ENCODE measurements at places on chromosomes 3 and 15. TPM values are rescaled to one million over a fixed set of nuclear protein-coding genes. Genes with fewer than 3 reads are reported as not detected.
A peak's percentile ranks its signal among the peaks of the same experiment; 100 is the strongest.

- H3K4me3 ChIP-seq, result no peak overlapping the region
- no peak overlapping the region for H3K27ac ChIP-seq
- no peak for DNase-seq
- H3K36me3 ChIP-seq, result no peaks in the 10 kb centered on the region
- peaks cover 3% of the 10 kb centered on the region for H3K4me1 ChIP-seq
- H3K27me3 ChIP-seq, result no peaks in the 10 kb centered on the region
Measured at GRCh38 chr3:150094150-150094933, 123.6 kb upstream of the PFN2 start.

- H3K4me3 ChIP-seq, result no peak overlapping the region
- no peaks in the 10 kb centered on the region for H3K27me3 ChIP-seq
- peak; percentile 32 for DNase-seq
- peak overlapping the region; percentile 3 for H3K27ac ChIP-seq
- peaks cover 4% of the 10 kb centered on the region for H3K36me3 ChIP-seq
- H3K4me1 ChIP-seq, result peaks cover 23% of the 10 kb centered on the region
Measured at GRCh38 chr3:185733980-185734724, 90.7 kb downstream of the IGF2BP2 start.

- H3K27me3 ChIP-seq, result no peaks in the 10 kb centered on the region
- no peaks in the 10 kb centered on the region for H3K36me3 ChIP-seq
- no peak overlapping the region for H3K4me3 ChIP-seq
- no peak overlapping the region for H3K27ac ChIP-seq
- no peak for DNase-seq
Measured at GRCh38 chr3:20344400-20344959, 158.5 kb upstream of the SGO1 start.

LSAMP gene
- 20.7 TPM for total RNA-seq

HYAL1 gene
- total RNA-seq, result 3.1 TPM

DNA sequence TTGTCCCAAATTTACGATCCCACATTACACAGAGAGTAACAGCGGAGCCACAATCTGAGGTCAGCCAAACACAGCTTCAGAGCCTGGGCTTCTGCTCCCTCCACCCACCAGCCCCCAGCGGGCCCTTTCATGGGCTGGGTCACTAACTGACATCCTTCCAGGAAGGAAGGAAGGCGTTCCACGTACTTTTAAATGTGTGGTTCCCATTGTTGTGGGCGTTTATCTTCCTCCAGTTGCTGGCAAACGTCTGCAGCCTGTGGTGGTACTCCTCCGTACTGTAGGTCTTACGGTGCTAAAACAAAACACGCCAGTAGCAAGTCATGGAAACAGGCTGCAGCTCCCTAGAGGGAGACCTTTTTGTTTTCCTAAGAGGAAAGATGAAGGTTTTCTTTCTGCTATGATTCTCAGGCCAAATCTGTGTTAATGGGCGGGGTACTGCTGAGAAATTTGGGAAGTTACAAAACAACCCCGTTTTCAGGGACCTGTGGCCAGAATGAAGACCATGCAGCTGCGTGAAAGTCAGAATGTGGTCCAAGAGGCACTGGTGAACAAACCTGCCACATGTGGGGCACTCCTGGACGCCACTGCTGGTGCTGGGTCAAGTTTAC, 7.6 kb downstream of the CTSH start:
- no peak for DNase-seq
- H3K27ac ChIP-seq, result no peak overlapping the region
- H3K27me3 ChIP-seq, result no peaks in the 10 kb centered on the region
- no peaks in the 10 kb centered on the region for H3K4me1 ChIP-seq
- peaks cover 5% of the 10 kb centered on the region for H3K36me3 ChIP-seq
- H3K4me3 ChIP-seq, result no peak overlapping the region

DNA sequence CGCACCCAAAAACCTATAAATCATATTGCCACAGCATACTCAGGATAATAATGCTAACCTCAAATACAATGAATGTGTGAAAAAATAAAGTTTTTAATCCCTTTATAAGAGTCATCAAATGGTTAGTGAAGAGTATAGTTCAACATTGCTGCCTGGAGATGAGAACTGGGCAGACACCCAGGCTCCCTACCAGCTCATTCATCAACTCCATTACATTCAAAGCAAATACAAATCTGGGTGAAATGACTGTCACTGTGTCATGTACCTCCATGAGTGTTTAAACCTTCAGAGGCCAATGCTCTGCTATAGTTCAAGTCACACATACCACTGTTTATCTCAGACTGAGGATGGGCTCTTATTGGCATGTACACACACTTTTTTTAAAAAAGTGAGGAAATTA, 167.2 kb upstream of the KCNMB2 start:
- H3K36me3 ChIP-seq, result no peaks in the 10 kb centered on the region
- H3K27ac ChIP-seq, result no peak overlapping the region
- H3K4me1 ChIP-seq, result peaks cover 2% of the 10 kb centered on the region

DNA sequence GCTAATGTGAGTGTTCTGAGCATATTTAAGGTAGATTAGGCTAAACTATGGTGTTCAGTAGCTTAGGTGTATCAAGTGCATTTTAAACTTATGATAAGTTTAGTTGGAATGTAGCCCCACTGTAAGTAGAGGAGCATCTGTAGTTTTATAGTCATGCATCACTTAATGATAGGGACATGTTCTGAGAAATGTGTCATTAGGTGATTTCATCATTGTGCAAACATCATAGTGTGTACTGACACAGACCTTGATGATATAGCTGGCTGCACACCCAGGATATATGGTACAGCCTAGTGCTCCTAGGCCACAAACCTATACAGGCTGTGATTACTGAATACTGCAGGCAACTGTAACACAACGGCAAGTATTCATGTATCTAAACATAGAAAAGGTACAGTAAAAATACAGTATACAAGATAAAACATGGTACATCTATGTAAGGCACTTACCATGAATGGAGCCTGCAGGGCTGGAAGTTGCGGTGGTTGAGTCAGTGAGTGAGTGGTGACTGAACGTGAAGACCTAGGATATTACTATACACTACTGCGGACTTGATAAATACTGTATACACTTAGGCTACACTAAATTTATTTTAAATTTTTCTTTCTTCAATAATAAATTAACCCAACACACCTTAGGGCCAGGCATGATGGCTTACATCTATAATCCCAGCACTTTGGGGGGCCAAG, 17.9 kb downstream of the DNAH1 start:
- H3K4me1 ChIP-seq, result no peaks in the 10 kb centered on the region
- no peaks in the 10 kb centered on the region for H3K36me3 ChIP-seq
- H3K27me3 ChIP-seq, result no peaks in the 10 kb centered on the region

- no peak for DNase-seq
- H3K27me3 ChIP-seq, result no peaks in the 10 kb centered on the region
- H3K4me3 ChIP-seq, result no peak overlapping the region
- peaks cover 4% of the 10 kb centered on the region for H3K36me3 ChIP-seq
Measured at GRCh38 chr3:77414881-77415280, 375.0 kb downstream of the ROBO2 start.

DNA sequence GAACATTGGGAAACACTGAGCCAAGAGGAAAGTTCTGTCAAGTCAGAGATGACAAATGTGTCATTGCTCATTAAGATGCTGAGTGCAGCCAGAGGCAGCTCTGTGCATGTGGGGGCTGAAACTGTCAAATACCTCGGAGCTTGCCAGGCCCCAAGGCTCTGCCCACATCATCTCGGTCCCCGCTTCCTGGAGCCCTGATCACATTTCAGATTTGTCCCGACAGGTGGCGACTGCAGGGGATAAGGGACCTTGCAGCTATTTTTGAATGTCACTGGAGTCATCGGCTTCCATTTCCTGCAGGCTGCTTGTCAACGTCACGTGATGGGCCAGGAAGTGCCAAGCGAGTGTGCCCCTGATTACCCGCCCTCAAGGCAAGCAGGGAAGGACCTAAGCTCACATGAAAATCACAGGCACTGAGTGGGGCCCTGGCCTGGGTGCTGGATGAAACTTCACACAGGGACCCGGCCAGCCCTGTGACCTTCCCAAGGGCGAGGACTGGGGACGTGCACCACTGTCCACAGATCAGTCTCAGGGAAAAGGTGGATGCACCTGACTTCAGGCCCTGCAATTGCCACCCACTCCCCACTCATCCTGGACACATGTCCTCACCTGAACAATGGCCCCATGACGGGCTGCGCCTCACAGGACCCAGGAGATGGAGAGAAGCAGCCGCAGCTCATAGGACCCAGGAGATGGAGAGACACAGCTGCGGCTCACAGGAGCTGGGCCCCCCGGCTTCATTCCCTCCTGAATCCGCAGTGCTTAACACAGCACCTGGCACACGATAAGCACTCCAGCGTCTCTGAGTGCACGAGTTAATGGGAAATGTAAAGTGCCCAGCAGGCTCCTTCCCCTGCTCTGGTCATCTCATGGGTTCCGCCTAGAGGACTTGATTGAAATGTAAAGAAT, 73.4 kb downstream of the NUP210 start:
- H3K27ac ChIP-seq, result no peak overlapping the region
- no peak overlapping the region for H3K4me3 ChIP-seq
- no peaks in the 10 kb centered on the region for H3K27me3 ChIP-seq
- DNase-seq, result no peak

DNA sequence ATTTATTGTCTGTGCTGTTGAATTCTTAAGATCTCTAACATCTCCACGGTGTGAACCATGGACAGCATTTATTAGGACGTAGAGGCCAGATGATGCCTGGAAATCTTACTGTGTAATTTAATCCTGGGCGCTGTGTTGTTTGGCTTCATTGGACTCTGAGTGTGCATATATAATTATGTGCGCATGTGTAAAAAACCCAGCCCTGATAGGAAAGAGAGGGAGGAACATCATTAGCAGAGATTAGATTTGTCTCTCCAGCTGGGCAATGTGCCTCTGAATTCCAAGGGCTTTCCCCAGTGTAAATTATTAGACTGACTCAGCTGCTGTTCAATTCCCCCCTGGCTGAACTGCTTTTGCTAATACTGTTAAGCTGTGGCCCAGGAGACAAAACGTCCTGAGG, 39.6 kb downstream of the MAP3K13 start:
- no peak for DNase-seq
- H3K4me3 ChIP-seq, result no peak overlapping the region
- H3K36me3 ChIP-seq, result no peaks in the 10 kb centered on the region
- no peaks in the 10 kb centered on the region for H3K27me3 ChIP-seq
- H3K4me1 ChIP-seq, result peaks cover 9% of the 10 kb centered on the region

GRCh38 chr15:64691896-64692565, 83.4 kb downstream of the RBPMS2 start:
- H3K4me1 ChIP-seq, result peaks cover 23% of the 10 kb centered on the region
- DNase-seq, result no peak
- H3K27ac ChIP-seq, result no peak overlapping the region
- H3K4me3 ChIP-seq, result no peak overlapping the region
- H3K36me3 ChIP-seq, result peaks cover 20% of the 10 kb centered on the region

GRCh38 chr15:80695911-80696661, 976 bp downstream of the ABHD17C start:
- H3K27ac ChIP-seq, result peak overlapping the region; percentile 95
- H3K4me3 ChIP-seq, result peak overlapping the region; percentile 91
- DNase-seq, result no peak
- H3K27me3 ChIP-seq, result no peaks in the 10 kb centered on the region

- H3K27me3 ChIP-seq, result no peaks in the 10 kb centered on the region
- no peak overlapping the region for H3K27ac ChIP-seq
- no peak for DNase-seq
- H3K4me1 ChIP-seq, result peaks cover 6% of the 10 kb centered on the region
- H3K4me3 ChIP-seq, result no peak overlapping the region
- H3K36me3 ChIP-seq, result no peaks in the 10 kb centered on the region
Measured at GRCh38 chr3:178663201-178663934, 127.1 kb downstream of the KCNMB2 start.

ITIH3 gene
- 1.2 TPM for total RNA-seq

- no peaks in the 10 kb centered on the region for H3K36me3 ChIP-seq
- peak overlapping the region; percentile 82 for H3K4me3 ChIP-seq
- DNase-seq, result peak; percentile 51
- peaks cover 6% of the 10 kb centered on the region for H3K4me1 ChIP-seq
- H3K27me3 ChIP-seq, result peaks cover 72% of the 10 kb centered on the region
Measured at GRCh38 chr3:192409201-192409837, 318.0 kb downstream of the FGF12 start.

All from progenitor cell of endocrine pancreas (in vitro differentiated cells).